Central memory CD8-positive, alpha-beta T cell (primary cell): ENCODE measurements at places on chromosomes 7 and 10.

- no peak for DNase-seq
Measured at GRCh38 chr10:74078037-74078436, 72.6 kb downstream of the AP3M1 start.

- no peak for DNase-seq
Measured at GRCh38 chr10:110523736-110524135, 26.0 kb downstream of the DUSP5 start.

DNA sequence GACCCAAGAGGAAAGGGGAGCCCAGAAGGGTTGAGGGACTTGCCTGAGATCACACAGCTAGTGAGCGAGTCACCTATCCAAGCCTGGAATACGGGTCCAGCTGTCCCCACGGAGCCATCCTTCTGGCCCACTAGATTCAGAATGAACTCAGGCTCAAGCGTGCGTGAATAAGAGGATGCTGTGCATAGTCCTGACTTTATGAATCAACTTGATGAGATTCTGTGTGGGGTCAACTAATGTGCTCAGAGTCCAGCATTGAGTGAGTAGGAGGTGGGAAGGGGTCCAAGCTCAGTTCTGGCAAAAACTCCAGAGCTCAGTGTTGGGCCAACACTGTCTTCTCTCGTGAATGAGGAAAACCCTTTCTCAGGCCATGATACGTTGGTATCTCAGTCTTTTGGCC is 41.4 kb downstream of the CAMK1D start:
- DNase-seq: no peak

DNA sequence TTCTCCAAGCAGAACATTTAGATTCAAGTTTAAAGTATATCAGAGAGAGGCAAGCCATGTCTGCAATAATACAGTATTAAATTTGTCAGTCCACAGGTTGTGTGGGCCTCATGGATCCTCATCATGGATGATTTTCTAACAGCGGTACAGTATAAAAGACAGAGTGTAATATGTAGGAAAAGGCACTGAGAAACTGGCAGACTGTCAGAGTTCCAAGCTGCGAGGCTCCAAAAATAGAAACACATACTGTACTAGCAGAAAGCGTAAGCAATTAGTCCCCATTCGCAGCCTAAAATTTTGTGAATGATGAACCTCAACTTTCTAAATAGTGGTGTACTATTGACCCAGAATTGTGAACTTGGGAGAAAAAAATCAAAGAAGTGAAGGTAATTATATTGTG is 933.3 kb downstream of the XPNPEP1 start:
- DNase-seq: no peak

DNA sequence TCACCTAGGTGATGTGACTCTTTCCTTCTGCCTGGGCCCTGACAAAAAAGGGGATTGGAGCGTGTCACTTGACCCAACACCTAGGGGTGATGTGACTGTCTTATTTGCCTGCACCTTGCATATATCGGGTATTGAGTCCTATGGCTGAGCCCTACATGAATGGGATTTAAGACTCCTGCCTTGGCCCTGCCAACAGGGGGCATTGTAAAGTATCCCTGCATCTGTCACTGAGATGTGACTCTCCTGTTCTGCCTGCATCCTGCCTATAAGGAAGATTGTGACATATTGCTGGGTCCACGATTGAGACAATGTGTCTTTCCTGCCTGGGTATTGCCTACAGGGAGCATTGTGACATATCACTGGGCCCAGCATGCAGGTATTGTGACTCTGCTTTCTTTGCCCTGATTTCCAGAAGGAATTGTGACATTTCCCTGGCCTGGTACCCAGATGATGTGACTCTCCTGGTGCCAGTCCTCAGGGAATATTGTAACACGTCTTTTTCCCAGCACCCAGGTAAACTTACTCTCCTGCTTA is 14.2 kb upstream of the ZNF107 start:
- DNase-seq: no peak

GRCh38 chr7:93176992-93177580 is 28.9 kb upstream of the SAMD9L start:
- no peak for DNase-seq
